ENCODE measurements at places on chromosomes 3 and 15. TPM values are rescaled to one million over a fixed set of nuclear protein-coding genes. Genes with fewer than 3 reads are reported as not detected.
A peak's percentile ranks its signal among the peaks of the same experiment; 100 is the strongest.

The CASR gene
- 0.31 TPM for total RNA-seq

The ITIH1 gene
- not detected for total RNA-seq

DNA sequence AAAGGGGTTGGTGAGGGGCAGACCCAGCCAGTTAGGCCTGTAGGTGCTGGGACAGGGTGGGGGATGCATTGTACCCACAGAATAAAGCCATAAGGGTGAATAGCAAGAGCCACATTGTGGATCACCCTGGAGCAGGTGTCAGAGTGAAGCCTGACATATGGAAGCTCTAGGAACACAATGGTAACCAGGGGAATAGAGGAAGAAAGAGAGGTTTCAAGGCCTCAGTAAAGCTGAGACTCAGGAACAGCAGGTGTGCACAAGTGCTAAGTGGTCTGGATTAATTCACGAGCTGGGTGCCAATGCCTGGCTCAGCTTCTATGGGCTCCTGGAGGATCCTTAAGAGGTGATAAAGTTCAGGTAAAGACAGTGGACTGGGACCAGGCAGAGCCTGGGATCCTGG, 323.7 kb upstream of the CTNNB1 start:
- no peak for DNase-seq

DNA sequence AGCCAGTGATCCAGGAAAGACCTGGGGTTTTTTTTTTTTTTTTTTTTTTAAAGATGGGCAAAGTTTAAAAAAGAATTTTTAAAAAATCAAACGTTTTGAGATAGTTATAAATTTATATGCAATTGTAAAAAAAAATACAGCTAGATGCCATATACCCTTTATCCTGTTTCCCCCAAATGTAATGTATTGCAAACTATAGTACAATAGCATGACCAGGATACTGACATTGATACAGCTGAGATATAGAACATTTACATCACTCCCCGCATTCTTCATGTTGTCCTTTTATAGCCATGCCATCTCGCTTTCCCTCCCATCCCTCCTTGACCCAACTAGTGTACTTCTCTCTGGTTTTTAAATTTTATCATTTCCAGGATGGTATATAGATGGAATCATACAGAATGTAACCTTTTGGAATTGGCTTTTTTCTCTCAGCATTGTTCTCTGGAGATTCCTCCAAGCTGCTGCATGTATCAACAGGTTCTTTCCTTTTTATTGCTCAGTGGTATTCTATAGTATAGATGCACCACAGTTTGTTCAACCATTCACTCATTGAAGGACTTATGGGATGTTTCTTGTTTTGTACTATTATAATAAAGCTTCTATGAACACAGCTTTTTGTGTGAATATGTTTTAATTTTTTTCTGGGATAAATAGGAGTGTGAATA, 104.9 kb downstream of the CGNL1 start:
- no peak for DNase-seq

GRCh38 chr15:79025201-79025600, 65.4 kb downstream of the RASGRF1 start:
- peak; percentile 37 for DNase-seq

The FBXL22 gene
- total RNA-seq = 2.5 TPM

DNA sequence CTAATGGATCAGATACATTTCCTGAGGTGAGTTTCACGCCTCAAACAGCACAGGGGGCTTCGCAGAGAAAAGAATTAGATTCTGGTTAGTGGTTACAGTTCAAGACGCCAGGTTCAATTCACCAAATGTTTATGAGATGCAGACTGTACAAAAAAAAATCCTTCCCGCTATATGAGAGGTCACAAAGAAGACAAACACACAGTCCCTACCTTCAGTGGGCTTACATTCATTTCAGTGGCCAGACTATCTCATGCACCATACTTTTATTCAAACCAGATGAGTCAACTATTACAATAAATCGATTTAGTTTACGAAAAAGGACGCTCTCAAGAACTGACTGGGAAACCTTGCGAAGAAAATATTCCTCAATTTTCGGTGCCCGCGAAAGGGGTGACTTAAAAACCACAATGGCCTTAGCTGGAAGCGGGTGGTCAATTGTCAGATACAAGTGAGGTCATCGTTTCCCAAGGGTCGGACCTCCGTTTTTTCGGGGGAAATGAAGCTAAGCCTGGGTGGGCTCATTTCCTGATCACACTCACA, 695 bp downstream of the METTL6 start:
- no peak for DNase-seq

DNA sequence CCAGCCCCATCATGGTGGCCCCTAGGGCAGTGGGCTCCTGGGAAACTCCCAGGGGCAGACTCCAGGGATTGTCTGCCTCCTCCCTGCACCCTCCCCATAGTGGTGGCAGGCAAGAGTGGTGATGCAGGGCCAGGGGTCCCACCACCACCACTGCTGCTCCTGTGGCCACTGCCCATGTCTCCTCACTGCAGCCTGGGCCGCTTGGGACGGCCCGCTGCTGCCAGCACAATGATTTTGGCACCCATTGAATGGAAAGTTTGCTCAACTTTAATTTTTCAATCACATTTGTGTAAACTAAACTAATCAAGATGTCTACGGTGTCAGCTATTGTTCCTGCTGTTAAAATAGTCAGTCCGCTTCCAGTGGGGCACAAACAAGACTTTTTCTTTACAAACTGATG, 92.1 kb upstream of the TNFSF10 start:
- no peak for DNase-seq

The CPEB1 gene
- total RNA-seq = 2.5 TPM

The OR5K2 gene
- not detected for total RNA-seq

- no peak for DNase-seq
These were observed 277.2 kb downstream of the UBE2E2 start for GRCh38 chr3:23480329-23480714.

DNA sequence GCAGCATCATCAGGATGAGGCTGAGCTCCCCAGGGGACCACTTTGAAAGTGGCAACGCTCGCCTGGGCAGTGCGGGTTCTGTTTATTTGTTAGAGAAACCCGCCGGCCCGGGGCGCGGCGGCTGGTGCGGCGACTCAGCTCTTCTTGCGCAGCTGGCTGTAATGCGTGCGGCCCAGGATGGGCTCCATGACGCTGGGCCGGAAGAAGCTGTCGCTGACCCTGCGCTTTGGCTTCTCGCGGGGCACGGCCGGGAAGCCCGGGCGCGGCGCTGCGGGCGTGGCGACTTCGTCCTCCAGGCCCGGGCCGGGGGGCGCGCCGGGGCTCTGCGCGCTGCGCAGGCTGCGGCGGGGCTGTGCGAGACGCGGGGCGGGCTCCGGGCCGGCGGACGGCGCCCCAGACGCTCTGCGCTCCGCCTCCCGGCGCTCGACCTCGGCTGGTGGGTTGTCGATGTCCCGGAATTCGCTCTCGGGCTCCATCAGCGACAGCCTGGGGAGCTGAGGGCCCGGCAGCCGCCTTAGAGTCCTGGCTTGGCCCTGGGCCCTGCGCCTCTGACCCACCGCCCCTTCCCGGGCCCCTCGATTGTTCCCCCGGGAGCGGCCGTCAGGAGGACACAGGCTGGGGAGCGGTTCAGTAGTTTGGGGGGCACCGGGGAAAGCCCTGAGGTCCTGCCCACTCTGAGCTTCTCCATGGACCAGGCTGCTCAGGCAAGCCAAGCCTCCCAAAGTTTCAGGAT, 10.3 kb upstream of the KIF7 start:
- peak; percentile 76 for DNase-seq

The AHSG gene
- not detected for total RNA-seq

GRCh38 chr15:43246261-43246774, 20.4 kb downstream of the TGM5 start:
- DNase-seq = no peak

DNA sequence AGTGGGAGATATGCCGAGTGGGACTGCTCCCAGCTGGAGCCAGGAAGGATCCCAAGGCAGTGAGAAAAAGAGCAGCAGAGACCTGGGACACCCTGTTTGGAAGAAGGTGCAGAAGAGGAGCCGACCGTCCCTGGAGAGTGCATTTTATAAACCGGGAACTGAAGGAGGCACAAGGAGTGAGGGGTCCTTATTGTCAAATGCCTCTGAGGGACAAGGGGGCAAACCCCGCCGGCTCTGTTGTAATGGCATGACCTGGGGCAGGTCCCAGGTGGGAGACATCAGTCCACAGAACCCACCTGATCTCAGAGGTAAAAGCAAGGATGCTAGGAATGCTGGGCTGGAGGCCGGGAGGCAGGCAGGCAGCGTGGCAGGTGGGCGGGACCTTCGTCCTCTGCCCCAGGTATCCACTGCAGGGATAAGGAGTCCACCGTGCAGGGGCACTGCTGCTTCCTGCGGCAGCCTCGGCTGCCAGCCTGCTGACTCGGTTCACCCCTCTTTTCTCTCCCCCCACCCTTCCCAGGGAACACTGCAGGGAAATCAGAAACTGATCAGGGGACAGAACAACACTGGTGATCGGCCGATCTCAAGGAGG, 26.9 kb downstream of the ADAMTS17 start:
- DNase-seq = no peak

DNA sequence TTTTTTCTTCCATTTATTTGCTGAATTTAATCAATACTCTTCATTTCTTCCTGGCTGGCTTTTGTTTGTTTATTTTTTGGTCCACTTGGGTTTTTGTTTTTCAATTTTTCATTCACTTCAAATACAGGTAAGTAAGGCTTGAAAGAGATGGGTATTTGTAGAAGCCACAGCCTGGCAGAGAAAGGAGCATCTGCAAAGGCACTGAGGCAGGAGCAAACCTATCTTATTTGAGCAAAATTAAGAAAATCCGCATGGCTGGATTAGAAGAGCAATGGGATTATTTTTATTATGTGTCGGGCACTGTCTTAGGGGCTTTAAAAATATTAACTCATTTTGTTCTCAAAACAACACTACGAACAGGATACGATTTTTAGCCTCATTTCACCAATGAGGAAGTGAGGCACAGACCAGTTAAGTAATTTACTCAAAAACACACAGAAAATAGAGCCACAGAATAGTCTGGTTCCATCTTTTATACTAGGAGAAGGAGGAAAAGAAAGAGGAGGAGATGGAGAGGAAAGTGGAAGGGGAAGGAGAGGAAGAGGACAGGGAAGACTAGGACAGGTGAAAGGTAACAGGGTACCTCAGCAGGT, 35.1 kb upstream of the CCDC80 start:
- no peak for DNase-seq

The RBPMS2 gene
- total RNA-seq = 1.0 TPM

- peak; percentile 7 for DNase-seq
These were observed 46.9 kb upstream of the NEDD4 start for GRCh38 chr15:56040081-56041035.

GRCh38 chr3:37973246-37974054, 17.1 kb upstream of the VILL start:
- no peak for DNase-seq

GRCh38 chr15:92541291-92542200, 114.0 kb downstream of the FAM174B start:
- no peak for DNase-seq

DNA sequence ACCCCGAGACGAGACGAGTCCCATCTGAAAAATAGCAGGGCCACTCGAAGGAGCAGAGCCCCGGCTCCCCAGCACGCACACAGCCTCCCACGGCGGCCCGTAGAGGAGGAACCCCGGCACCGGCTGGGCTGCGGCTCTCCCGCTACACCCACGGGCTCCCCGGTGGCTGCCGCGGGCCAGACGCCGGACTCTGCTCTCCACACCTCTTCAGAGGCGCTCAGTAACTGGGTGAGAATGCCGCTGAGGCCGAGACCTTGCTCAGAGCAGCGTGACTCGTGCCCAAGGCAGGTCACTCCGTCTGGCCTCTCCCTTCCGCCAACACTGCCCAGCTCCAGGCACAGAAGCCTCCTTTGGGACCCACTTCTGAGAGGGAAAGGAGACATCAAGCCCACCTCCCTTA, 34.4 kb downstream of the TNK2 start:
- DNase-seq = no peak

DNA sequence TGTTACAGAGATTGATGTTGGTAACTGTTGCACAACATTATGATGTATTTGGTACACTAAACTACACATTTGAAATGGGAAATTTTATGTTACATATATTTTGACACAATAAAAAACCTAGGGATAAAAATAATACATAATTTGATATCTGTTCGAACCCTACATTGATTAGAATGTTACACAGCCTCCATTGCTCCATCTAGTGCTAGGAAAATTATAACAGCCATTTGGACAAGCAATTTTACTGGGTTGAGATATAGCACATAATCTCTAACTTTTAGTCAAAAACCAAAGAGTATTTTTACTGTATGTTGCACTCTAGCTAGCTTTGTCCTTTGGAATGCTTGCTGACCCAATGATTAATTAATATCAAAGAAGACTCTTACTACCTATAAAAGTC, 108.1 kb downstream of the LSAMP start:
- DNase-seq = no peak

- DNase-seq = no peak
These were observed 42.3 kb downstream of the FBXO22 start for GRCh38 chr15:75945953-75946352.

The HDDC3 gene
- total RNA-seq = 17.3 TPM

The ITIH4 gene
- total RNA-seq = 5.5 TPM

- no peak for DNase-seq
These were observed 27.5 kb downstream of the PLOD2 start for GRCh38 chr3:146133441-146133840.

- no peak for DNase-seq
These were observed 15.2 kb downstream of the ITPR1 start for GRCh38 chr3:4508048-4508981.

- DNase-seq = no peak
These were observed 908 bp downstream of the CCNB2 start for GRCh38 chr15:59105854-59106253.

DNA sequence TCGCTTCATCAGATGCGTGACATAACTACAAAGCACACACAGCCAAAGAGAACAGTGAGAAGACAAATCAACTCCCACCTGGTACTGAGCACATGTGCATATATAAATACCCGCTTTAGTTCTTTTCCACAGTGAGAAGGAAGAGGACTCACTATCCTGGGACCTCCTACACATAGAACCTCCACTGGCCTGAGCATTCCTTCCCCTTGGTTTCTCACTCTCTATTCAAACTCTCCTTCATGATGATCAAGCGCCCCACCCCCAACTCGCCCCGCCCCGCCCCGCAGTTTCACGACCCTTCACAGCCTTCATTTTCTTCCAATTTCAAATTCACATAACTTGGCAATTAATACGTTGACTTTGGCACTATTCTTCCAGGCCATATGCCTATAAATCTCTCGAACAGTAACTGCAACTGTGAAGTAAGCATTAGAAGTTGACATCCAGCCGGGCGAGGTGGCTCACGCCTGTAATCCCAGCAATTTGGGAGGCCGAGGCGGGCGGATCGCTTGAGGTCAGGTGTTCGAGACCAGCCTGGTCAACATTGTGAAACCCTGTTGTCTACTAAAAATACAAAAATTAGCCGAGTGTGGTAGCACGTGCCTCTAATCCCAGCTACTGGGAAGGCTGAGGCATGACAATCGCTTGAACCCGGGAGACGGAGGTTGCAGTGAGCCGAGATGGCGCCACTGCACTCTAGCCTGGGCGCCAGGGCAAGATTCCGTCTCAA, 1.1 kb downstream of the RPS17 start:
- no peak for DNase-seq

The CCR5 gene
- total RNA-seq = 1.8 TPM

GRCh38 chr3:27456554-27456953, 27.6 kb downstream of the SLC4A7 start:
- DNase-seq = no peak

Measured in left colon (tissue), 2 donors.